Hindlimb muscle (tissue), 1 donor: ENCODE measurements at places on chromosomes 7 and 10. TPM values are rescaled to one million over a fixed set of nuclear protein-coding genes. Genes with fewer than 3 reads are reported as not detected.

- DNase-seq, result no peak
Measured at GRCh38 chr7:106047184-106047583, 64.9 kb downstream of the SYPL1 start.

Gene OPN4
- 2.3 TPM for polyA plus RNA-seq

Gene FAM25C
- polyA plus RNA-seq, result not detected

Gene GIMAP8
- polyA plus RNA-seq, result 7.3 TPM

DNA sequence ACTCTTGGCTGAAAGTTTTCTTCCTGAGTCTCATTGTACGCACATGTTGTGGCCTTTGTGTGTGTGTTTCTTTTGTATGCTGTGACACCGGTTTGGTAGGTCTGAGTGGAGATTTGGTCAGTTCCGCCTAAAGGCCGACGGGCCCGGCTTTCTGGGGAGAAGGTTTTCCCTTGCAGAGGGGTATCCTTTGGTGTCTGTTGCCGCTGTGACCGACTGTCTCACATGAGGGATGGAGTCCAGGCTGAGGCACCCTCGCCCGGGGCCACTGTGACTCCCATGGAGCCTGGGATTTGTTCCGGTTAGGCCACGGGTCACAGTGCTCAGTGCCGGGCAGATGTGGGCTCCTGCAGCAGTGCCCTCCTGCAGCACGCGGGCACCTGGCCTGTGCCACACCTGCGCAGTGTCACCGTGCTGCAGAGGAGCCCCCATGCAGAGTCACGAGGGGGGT lies 19.4 kb downstream of the INPP5A start:
- no peak for DNase-seq

Gene VSTM4
- polyA plus RNA-seq, result 53.3 TPM
